ENCODE measurements at places on chromosomes 7 and 10.

DNA sequence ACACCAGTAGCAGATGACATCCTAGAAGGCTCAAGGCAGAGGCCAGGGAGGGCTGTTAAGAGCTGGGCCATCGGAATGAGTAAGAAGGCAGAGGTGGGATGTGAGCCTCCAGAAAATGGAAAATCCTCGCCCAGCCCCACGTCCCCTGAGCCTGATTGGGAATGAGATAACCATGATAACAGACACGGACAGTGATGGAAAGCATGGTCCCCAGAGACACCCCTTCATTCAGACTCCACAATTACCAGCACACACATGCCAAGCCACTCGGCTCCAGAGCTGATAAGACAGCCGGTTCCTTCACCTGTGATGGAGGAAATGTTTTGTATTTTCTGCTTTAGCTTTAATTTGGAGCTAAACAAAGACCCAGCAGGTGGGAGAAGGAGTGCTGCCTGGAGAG, 106.0 kb downstream of the GRID1 start:
- DNase-seq = no peak

DNA sequence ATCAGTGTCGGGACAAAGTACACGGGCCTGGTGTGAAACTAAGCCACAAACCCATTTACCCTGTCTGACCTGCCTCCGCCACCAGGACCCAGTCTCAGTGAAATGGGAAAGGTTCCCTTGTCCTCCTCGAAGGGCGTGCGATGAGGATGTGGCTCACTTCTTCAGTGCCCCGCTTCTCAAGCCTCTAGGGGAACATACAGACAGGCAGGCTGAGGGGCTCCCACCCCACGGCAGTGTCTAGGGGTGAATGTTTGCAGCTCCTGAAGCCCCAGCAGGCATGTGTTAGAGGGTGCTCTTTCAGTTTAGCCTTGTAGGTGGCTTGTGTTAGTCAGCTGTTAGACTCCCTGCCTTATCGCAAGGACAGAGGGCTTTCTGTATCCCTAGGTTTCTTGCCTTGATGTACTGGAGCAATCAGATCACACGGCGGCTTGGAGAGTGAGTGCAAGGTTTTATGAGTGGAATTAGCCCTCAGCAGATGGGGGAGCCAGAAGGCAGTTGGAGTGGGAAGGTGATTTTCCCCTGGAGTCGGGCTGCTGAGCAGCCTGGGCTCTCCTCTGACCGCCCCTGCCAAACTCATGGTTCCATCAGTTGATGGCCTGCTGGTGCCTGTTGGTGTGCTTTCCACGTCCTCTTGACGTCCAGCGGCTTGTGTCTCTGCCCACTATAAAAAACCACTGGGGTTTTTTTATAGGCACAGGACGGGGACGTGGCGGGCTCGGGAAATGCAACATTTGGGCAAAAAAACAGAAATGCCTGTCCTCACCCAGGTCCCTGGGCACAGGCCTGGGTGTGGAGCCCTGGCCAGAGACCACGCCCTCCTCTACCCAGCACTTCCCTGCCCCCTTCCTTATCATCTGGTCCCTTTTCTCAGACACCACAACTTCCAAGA, 759 bp downstream of the NUDT1 start:
- DNase-seq = no peak

GRCh38 chr7:37065779-37066271, 341.5 kb upstream of the AOAH start:
- DNase-seq = peak; percentile 32

DNA sequence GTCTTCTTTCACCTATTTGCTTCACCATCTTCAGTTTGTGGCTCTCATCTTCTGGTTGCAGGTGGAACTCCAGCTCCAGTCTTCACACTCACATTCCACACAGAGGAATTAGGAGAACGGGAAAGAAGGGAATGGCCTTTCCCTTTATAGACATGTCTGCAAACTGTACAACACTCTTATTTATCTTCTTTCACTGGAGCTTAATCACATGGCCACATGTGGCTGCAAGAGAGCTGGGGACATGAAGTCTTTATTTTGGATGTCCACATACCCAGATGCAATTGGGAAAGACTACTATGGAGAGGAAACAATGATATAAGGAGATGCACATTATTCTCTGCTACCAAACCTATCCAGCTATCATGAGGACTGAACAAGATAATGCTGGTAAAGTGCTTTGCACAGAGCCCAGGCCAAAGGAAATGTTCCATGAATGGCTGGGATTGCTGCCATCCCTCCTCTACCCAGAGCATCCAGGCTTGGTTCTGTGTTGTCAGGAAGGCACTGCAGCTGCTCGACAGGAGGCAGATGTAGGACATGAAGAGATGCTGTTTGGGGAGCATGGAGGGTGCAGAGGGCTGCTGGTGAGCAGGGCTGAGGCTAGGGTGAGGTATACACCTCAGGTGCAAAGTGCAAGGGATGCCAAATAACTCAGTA, 183.8 kb upstream of the TBX20 start:
- no peak for DNase-seq

DNA sequence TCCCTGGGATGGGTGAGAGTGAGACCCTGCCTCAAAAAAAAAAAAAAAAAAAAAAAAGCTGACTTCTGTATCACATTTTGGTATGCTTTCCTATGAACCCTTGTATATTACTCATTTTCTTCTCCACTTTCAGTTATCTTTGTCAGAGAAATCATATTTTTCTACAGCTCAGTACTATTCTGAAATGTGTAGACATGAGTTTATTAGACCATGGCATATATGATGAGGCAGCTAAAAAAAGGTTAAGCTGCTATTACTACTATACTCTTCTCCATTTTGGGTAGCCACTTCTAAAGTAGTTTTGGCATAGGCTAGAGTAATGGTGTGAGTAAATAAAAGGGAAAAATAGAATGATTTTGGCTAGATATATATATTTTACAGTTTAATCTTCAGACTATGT, 53.4 kb downstream of the MLLT10 start:
- DNase-seq = no peak

- DNase-seq = no peak
Observed at GRCh38 chr7:150824379-150825177, 24.0 kb downstream of the TMEM176A start.

GRCh38 chr7:47817917-47818316, 130.3 kb downstream of the PKD1L1 start:
- DNase-seq = no peak

DNA sequence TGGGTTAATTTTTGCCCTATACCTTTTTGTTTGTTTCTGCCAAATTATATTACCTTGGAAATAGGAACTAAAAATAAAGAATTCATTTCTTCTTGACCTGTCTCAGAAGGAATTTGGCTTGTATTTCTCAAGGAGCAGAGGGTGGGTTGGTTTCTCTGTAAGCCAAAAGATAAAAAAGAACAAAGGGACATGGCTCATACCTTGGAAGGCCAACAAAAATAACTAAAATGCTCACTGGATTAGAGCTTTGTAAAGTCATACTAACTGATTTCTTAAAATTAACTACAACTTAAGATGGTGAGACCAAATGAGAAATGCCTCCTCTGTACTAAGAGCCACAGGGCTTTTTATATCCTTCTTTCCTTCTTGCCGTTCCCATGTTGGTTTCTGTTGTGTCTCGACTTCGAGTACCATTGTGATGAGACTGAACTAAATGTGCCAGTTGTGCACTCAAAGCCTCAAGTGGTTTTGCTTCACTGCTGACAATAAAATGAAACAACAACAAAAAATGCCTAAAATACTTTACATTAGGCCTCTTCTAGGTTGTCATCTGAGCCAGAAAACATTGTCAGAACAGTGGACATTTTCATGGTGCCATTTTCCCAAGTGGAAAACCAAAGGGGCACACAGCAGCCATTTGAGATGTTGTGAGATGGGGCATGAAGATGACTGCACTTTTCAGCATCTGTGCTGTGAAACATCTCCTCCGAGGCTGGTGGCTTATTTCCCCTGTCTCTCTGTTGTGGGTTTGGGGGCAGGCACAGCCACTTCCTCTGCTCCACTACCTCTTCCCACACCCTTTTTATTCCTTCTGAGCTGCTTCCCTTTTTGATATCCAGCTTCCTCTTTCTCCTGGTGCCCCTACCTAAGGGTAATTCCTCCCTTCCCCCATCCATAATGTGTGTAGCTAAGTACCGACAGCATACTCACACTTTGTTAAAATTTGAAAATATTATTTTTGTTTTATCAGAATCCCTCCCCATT, 51.8 kb upstream of the AGR3 start:
- DNase-seq = no peak

- DNase-seq = peak; percentile 96
Observed at GRCh38 chr10:5945561-5946418, 31.6 kb downstream of the IL15RA start.

- no peak for DNase-seq
Observed at GRCh38 chr10:11010582-11010981, 7.1 kb upstream of the CELF2 start.

DNA sequence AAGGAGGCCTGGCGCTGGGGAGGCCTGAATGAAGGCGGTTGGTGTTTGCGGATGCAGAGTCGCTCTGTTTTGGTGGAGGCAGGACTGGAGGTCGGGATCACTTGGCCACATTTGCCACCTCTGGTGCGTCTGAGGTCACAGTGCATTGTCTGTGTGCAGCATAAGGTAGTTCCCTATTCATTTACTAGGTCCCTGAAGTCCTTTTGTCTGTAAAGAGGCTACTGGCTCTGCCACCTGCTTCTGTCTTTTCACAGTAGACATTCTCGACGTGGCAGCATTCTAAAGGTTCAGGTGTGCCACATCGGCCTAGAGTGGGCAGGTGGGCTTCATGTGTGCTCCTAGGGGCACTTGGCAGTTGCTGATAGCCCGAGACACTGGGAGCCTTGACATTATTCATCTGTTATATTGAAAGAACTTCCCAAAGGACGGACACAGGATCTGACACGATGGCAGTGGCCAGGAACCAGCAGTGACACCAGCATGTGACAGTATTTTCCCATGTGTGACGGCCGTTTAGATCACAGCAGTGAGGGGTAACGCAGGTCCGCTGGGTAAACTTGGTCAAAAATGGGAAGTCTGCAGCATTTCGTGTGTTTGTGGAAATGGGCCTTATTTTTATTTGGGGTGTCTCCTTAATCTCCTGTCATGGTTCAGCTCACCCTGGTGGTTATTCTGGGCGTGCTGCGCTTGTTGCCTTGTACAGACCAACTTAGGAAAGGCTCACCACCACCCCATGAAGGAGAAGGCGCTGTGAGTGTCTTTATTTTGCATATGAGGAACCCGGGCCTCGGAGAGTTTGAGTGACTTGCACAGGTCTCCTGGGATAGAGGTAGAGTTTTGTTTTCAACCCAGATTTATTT, 5.9 kb downstream of the MGMT start:
- DNase-seq = no peak

DNA sequence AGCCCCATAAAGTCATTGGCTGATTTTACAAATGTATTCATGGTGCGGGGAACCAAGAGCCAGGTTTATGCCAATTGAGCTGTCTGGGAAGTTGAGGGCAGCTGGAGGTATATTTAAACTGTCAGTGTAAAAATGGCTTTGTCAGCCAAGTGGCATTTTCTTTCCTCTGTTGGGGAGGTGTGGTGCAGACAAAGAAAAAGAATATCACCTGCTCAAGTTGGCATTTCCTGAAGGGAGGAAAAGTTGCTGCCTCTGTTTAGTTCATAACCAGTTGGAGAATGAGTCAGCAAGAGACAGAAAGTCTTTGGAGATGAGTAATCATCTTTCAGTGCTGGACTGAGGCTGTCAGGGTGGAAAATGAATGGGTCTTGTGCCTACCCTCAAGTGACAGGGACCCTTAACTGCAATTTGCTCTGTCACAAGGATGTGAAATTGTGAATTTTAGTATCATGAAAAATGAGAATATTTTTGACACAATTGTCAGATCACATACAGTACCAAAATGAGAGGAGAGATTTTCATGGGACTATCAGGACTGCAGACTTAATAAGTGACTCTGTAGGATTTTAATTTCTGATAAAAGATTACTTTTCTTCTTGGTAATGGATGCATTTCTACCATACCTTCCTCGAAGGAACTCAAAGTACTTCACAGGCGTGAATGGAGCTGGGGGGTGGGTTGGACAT, 137.3 kb downstream of the ANLN start:
- peak; percentile 60 for DNase-seq

- no peak for DNase-seq
Observed at GRCh38 chr7:28792858-28793257, 165.3 kb downstream of the TRIL start.

- DNase-seq = no peak
Observed at GRCh38 chr10:110681023-110681681, 37.0 kb downstream of the RBM20 start.

DNA sequence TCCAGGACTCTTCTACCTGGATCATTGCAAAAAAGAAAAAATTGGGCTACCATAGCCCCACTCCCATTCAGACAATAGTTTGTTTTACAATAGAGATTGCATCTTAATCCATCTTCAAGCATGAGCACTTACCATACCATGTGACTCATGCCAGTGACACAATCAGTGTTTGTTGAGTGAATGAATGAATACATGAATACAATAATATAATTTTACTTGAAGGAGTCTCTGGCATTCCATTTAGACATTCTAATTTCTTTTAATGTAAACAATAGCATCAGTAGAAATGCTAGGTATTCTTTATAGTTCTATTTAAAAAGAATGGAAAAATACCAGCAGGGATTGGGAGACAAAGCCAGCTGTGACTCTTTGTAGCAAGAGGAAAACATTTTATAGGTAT, 141.6 kb upstream of the AKR1E2 start:
- DNase-seq = no peak

- DNase-seq = peak; percentile 90
Observed at GRCh38 chr7:2821842-2822507, 22.1 kb downstream of the GNA12 start.

GRCh38 chr7:1663223-1663622, 6.9 kb upstream of the ELFN1 start:
- DNase-seq = no peak

- peak; percentile 31 for DNase-seq
Observed at GRCh38 chr10:90751107-90751997, 106.5 kb downstream of the HTR7 start.

DNA sequence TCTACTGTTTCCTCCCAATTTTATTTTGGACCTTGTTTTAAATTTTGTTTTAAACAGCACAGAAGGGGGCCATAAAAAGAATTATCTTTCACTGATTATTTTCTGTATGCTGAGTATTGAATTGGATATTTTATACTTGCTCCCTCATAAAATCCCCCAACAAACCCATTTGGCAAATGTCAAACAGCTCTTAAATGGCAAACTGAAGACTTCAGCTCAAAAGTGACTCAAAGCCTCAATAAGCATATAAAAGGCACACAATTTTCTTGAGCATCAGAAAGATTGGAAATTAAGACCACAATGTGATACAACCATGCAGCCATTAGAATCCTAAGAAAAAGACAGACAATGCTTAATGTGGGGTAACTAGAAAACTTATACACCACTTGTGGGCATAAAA, 199.2 kb downstream of the SEMA3E start:
- no peak for DNase-seq

- peak; percentile 33 for DNase-seq
Observed at GRCh38 chr10:45418849-45419675, 45.0 kb downstream of the ALOX5 start.

- DNase-seq = peak; percentile 85
Observed at GRCh38 chr7:143013893-143014292, 13.0 kb downstream of the OR9A2 start.

DNA sequence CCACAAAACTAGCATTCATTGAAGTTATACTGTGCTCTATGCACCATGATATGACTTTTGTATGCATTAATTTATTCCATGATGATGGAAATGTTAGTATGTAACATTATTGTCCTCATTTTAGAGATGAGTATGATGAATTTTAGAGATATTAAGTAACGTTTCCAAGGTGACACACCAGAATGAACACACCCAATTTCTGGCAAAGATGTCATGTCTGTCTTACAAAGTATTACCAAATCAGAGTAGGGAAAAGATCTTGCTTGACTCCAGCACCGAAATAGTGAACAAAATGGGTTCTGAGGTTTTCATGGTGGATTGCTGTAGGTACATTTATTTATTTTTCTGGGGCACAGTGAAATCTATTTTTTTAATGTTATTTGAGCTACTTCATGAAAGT, 33.8 kb upstream of the COL1A2 start:
- DNase-seq = no peak

GRCh38 chr7:55730197-55730596, 132.4 kb downstream of the SEPTIN14 start:
- peak; percentile 45 for DNase-seq

Data from fibroblast of skin of abdomen (primary cell).